ENCODE measurements at places on chromosomes 13 and 19. TPM values are rescaled to one million over a fixed set of nuclear protein-coding genes. Genes with fewer than 3 reads are reported as not detected.

The PRX gene
- 1.4 TPM for total RNA-seq

The FLT3LG gene
- 63.9 TPM for total RNA-seq

The CD33 gene
- total RNA-seq = 0.70 TPM

- no peak for DNase-seq
- H3K4me3 ChIP-seq = no peak overlapping the region
- no peaks in the 10 kb centered on the region for H3K36me3 ChIP-seq
- H3K4me1 ChIP-seq = no peaks in the 10 kb centered on the region
- H3K27ac ChIP-seq = no peak overlapping the region
These were observed 2.9 kb upstream of the HTR2A start for GRCh38 chr13:46899801-46900200.

GRCh38 chr13:44096901-44097300 lies 217.2 kb downstream of the LACC1 start:
- DNase-seq = no peak
- no peaks in the 10 kb centered on the region for H3K27me3 ChIP-seq
- H3K4me1 ChIP-seq = no peaks in the 10 kb centered on the region
- H3K27ac ChIP-seq = no peak overlapping the region
- no peak overlapping the region for H3K4me3 ChIP-seq

DNA sequence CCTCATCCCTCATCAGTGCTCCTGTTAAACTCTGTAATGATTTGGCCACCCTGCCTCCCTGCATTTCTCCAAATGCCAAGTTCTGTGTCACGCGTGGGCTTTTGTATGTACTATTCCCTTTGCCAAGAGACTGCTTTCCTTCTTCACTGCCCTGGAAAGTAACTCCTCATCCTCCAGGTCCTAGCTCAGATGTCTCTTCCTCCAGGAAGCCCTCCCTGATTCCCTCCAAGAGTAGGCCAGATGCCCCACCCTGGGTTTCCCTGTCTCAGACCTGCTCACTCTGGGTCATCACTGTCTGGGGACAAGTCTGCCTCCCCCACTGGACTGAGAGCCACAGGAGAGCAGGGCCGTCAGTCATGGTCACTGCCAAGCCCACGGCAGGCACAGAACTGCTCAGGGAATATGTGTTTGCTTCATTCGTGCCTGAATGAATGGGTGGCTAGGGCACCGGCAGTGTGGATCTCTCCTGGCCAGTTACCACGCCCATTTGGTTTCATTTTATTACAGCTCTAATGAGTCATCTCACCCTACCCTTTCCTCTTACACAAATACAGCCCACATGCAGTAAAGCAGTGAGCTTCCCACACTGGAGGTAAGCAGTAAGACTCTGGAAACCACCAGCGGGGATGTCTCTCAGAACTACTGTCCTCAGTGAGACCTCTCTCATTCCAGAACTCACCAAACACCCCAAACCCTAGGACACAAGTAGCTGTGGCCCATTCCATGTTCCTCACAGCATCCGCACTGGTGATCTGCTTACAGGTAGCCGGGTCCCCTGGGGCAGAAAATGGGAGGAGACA lies 12.1 kb upstream of the GPR4 start:
- no peak overlapping the region for H3K4me3 ChIP-seq
- H3K4me1 ChIP-seq = no peaks in the 10 kb centered on the region
- H3K36me3 ChIP-seq = peaks cover 21% of the 10 kb centered on the region
- no peak for DNase-seq
- H3K27ac ChIP-seq = no peak overlapping the region

- H3K27ac ChIP-seq = no peak overlapping the region
- no peak overlapping the region for H3K4me3 ChIP-seq
- no peaks in the 10 kb centered on the region for H3K36me3 ChIP-seq
- peaks cover 13% of the 10 kb centered on the region for H3K27me3 ChIP-seq
- H3K4me1 ChIP-seq = peaks cover 7% of the 10 kb centered on the region
These were observed 219 bp upstream of the FSTL3 start for GRCh38 chr19:676007-676338.

DNA sequence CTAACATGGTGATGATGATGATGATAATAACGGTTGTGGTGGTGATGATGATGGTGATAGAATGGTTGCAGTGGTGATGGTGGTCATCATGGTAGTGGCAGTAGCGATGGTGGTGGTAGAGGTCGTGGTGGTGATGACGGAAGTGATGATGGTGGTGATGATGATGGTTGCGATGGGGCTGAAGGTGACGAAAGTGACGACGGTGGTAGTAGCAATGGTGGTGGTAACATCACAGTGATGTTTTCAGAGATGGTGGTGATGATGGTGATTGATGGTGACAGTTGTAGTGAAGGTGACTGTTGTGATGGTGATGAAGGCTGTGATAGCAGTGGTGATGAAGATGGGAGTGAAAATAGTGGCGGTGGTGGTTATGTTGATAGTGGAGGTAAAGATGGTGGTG lies 3.6 kb upstream of the ADGRE3 start:
- no peak for DNase-seq
- H3K36me3 ChIP-seq = no peaks in the 10 kb centered on the region
- H3K27me3 ChIP-seq = no peaks in the 10 kb centered on the region
- no peak overlapping the region for H3K4me3 ChIP-seq
- no peaks in the 10 kb centered on the region for H3K4me1 ChIP-seq

GRCh38 chr19:8512115-8512967 lies 1.6 kb downstream of the ZNF414 start:
- no peak overlapping the region for H3K4me3 ChIP-seq
- peak overlapping the region; percentile 33 for H3K27ac ChIP-seq
- H3K36me3 ChIP-seq = no peaks in the 10 kb centered on the region
- DNase-seq = no peak
- H3K27me3 ChIP-seq = no peaks in the 10 kb centered on the region
- H3K4me1 ChIP-seq = peaks cover 49% of the 10 kb centered on the region

GRCh38 chr19:3407556-3408516 lies 41.5 kb downstream of the NFIC start:
- H3K36me3 ChIP-seq = no peaks in the 10 kb centered on the region
- no peak overlapping the region for H3K4me3 ChIP-seq
- H3K27ac ChIP-seq = no peak overlapping the region
- DNase-seq = no peak
- no peaks in the 10 kb centered on the region for H3K27me3 ChIP-seq
- no peaks in the 10 kb centered on the region for H3K4me1 ChIP-seq
